Endothelial cell of coronary artery (primary cell): ENCODE measurements at places on chromosomes 5 and 9. TPM values are rescaled to one million over a fixed set of nuclear protein-coding genes. Genes with fewer than 3 reads are reported as not detected.

SOHLH1 gene
- 0.09 TPM in 1 of 2 replicates, not detected in the other for total RNA-seq

TMOD1 gene
- total RNA-seq = 0.09 and 0.28 TPM in 2 replicates

TRPM3 gene
- 0.90 and 1.1 TPM in 2 replicates for total RNA-seq

GCNT1 gene
- 8.2 and 13.3 TPM in 2 replicates for total RNA-seq

GLRA1 gene
- not detected in 2 replicates for total RNA-seq

KDM3B gene
- total RNA-seq = 43.6 and 44.2 TPM in 2 replicates

CCDC69 gene
- 4.3 and 7.0 TPM in 2 replicates for total RNA-seq

MCIDAS gene
- under 0.01 TPM in 2 replicates for total RNA-seq

PPIC gene
- total RNA-seq = 43.6 and 54.5 TPM in 2 replicates

SH3GLB2 gene
- 23.4 and 40.7 TPM in 2 replicates for total RNA-seq

ANKRD55 gene
- 0.09 and 0.72 TPM in 2 replicates for total RNA-seq
